ENCODE measurements at places on chromosomes 6 and 20.

- DNase-seq: no peak
Measured at GRCh38 chr6:159357211-159357915, 188.2 kb downstream of the FNDC1 start.

- no peak for DNase-seq
Measured at GRCh38 chr6:38760097-38760496, 45.0 kb downstream of the DNAH8 start.

- no peak for DNase-seq
Measured at GRCh38 chr20:48621376-48622078, 206.3 kb downstream of the PREX1 start.

DNA sequence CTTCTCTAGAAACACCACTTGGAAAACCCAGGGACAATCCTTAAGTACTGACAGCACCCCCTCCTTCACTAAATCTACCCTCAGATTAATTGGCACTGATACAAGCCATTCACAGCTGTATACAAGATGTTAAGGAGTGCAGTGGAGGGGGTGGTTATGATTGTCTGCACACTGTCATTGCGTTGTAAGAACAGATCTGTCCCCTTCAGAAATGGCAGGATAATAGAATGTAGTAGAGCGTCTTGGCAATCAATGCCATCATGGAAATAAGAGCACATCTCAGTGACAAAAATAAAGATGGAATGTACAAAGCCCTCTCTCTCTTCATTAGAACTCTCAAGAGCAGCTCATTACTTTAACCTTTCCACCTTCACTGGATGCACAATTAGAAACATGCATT, 324.9 kb upstream of the TBX18 start:
- no peak for DNase-seq

DNA sequence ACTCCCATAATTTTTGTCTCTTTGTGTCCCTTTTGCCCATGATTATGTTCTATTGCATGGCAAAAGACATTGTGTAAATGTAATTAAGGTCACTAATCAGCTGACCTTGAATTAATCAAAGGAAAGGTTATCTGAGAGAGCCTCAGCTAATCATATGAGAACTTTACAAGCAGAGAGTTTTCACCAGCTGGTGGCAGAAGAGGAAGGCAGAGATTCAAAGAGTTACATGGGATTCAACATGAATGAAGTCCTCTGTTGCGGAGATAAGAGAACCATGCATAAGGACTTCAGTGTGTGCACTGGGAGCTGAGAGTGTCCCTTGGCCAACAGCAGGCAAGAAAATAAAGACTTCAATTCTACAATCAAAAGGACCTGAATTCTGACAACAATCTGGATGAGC, 494.1 kb upstream of the ARID1B start:
- no peak for DNase-seq

DNA sequence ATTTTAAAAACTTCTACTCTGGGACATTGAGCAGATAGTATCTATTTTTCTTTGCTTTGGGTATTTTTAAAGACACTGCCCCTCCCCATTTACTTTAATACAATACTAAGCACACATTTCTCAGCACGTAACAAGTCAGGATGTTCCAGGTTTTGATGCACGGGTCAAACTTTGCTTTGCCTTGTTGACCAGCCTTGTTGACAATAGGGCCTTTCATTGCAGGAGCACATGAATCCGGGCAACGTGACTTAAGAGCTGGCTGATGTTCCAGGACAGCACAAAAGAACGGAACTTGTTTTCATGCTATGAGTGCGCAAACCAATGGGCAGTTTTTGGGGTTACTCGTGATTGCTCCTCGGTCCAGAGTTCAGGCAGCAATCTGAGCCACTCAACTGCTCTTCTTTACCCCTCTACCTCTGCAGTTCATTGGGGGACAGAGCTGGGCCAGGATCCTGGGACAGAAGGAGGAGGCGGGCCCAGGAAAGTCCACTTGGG, 78.6 kb upstream of the SLC22A16 start:
- no peak for DNase-seq

- DNase-seq: no peak
Measured at GRCh38 chr20:22775671-22776139, 191.3 kb upstream of the FOXA2 start.

DNA sequence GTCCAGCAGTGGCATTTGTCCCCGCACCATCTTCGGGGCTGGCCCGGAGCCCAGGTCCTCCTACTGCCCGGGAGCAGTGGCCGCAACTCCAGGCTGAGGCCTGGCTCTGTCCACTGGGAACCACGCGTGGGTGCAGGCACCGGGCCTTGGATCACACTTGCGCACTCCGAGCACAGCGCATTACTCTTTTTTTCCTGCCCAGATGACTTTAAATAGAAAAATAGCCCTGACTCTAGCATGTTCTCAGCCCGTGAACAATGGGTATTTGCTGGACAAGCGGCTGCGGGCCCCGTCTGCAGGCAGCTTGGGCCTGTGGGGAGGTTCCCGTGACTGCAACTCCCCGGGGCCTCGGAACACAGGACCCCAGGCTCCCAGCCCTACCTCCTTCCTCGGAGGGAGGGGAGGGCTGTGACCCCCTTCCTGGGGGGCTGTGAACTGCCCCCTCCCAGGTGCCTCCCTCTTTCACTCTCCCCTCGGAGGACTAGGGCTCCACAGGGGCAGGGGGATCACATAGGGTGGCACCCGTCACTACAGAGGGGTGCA, 162.2 kb downstream of the TBXT start:
- peak; percentile 44 for DNase-seq

- no peak for DNase-seq
Measured at GRCh38 chr6:128672023-128672422, 151.6 kb upstream of the PTPRK start.

GRCh38 chr6:25392372-25392771, 113.2 kb downstream of the CARMIL1 start:
- DNase-seq: no peak

- DNase-seq: no peak
Measured at GRCh38 chr20:12130781-12131180, 213.1 kb downstream of the BTBD3 start.

DNA sequence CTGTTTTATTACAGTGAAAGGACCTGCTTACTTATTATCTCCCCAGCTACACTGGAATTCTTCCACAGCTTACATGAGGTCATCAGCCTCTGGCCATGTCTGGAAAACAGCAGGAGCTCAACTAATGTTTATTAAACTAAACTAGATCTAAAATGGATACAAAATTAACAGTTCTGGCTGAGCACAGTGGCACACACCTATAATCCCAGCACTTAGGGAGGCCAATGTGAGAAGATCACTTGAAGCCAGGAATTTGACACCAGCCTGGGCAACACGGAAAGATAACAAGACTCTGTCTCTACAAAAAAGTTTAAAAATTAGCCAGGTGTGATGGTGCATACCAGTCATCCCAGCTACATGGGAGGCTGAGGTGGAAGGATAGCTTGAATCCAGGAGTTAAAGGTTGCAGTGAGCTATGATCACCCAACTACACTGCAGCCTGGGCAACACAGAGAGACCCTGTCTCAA, 220.8 kb upstream of the MARCKS start:
- no peak for DNase-seq

GRCh38 chr6:51094271-51094670, 275.6 kb downstream of the TFAP2B start:
- DNase-seq: no peak

DNA sequence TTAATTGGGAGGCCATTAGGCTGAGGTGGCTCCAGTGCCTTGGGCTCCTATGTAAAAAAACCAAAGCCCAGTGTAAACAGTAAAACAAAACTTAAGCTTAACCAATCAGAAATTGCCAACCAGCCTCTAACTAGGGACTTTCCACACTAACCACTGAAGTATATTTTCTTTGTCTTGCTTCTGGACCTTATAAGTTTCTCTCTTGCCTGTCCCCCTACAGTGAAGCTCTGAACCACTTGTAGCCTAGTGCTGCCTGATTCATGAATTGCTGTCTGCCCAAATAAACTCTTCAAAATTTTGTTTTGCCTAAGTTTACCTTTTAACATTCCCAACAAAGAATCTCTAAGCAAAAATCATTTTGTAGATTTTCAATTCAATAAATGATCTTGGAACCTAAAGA, 28.2 kb downstream of the POPDC3 start:
- no peak for DNase-seq

DNA sequence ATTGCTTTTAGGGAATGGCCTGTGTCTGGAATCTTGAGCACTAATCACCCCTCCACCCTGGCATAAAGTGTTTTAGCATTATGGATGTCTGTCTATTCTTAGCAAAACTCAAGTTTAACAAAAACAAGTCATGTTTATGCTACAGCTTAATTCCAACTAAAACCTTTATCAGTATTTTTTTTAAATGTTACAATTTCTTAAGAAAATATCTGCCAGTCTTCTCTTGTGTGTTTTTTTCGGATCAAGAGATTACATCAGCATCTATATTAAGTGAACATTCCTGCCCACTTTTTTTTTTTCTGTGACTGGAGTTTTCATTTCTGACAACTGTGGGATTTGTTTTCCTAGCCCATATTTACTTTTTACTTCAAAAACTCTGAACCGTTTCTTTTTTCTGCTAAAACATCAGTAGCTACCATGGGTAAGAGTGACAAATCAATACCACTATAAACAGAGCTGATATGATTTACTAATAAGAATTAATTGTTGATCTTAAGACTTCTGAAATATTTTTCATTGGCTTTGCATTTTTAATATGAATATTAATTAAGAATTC, 94.3 kb downstream of the EDN1 start:
- no peak for DNase-seq

DNA sequence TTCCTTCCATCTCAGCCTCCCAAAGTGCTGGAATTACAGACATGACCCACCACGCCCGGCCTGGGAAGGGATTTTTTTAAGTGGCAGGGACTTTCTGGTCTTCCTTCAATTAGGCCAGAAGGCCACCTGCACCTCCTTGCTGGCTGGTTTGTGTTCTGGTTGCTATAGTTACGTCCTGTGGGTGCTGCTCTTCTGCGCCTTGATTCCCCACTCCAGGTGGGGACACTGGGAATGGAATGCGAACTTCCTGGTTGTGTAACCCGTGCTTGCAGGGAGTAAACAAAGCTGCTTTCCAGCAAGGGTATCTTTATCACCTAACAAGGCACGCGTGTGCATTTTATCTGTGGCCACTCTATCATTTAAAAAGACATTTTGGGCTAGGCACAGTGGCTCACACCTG, 117.7 kb downstream of the PLEKHG1 start:
- DNase-seq: no peak

DNA sequence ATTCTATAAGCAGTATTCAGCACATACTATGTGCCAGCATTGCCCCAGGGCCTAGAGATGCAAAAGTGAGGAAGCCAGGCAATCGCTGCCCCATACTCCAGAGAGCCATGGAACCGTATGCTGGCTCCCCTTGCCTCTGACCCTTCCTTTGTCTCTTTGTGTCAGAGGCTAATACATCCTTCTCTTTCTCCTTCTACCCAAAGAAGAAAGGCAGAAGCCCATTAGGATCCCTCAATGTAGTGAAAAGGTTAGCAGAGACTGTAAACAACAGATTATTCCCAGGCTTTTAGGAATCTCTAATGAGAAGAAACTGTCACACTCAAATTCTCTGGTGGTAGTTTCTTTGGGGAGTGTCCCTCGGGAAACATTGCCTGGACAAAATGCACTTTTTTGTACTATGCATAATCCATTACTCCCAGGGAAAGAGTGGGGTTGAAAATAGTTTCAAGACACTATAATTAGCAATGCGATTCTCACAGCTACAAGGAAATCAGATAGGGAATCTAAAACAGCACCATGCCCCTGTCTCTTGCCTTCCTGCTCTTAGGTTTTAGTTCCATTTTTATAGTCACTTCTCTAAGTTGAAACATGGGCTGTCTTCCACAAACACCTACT, 325.2 kb upstream of the CNR1 start:
- no peak for DNase-seq

- DNase-seq: no peak
Measured at GRCh38 chr6:34321821-34322220, 70.6 kb downstream of the NUDT3 start.

GRCh38 chr6:74768738-74769137, 437.1 kb downstream of the COL12A1 start:
- no peak for DNase-seq

DNA sequence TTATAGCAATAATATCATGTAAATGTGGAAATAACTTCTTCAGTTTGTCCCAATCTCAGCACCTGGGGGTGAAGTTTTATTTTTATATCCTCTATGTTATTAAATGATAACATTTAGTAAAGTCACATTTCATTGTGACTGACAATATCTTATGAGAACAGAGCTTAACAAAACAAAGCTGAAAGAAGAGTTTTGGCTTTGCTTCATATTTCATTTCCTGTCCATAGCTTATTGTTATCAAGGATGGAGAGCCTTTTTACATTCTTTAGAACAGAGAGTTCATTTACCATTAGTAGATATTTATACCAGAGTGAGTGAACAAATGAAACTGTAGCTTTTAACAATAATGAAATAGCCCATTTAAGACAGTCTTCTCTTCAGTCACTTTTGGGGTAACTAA, 231.9 kb upstream of the SGK1 start:
- DNase-seq: no peak

GRCh38 chr6:139308286-139308916, 16.6 kb upstream of the TXLNB start:
- no peak for DNase-seq

GRCh38 chr6:31768363-31769257, 6.2 kb downstream of the SAPCD1 start:
- no peak for DNase-seq

- DNase-seq: no peak
Measured at GRCh38 chr6:113842165-113842564, 15.0 kb upstream of the MARCKS start.

DNA sequence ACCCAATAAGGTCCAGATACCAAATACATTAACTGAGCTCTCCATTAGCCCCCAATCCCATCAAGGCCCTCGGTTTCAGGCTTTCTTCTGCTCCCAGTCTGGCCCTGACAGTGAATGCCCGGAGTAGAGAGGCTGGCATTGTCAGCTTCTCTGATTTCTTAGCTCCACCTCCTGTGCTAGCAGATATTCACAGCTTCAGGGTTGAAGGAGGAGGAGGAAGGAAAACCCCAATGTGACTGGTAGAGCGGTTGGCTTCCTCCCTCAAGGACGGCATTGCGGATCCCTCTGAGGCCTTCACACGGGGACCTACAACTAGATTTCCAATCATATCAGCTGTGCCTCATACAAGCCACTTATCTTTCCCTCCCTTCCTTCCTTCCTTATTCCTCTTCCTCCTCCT, 164.1 kb upstream of the SYNDIG1 start:
- no peak for DNase-seq

DNA sequence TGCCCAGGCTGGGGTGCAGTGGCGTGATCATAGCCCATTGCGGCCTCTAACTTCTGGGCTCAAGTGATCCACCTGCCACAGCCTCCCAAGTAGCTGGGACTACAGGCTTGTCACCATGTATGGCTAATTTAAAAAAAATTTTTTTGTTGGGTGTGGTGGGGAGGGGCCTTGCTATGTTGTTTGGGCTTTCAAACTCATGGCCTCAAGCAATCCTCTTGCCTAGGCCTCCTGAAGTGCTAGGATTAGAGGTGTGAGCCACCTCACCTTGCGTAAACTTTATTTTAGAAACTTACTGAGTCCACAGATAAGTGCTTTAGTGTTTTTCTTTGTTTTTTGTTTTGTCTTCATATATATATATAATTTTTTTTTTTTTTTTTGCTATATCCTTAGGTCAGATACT, 9.1 kb downstream of the SMAP1 start:
- DNase-seq: no peak

GRCh38 chr6:123888771-123889513, 85.3 kb downstream of the NKAIN2 start:
- DNase-seq: no peak

- DNase-seq: no peak
Measured at GRCh38 chr6:25167961-25168360, 111.2 kb upstream of the CARMIL1 start.

Measured in NCI-H1092 treated with DMSO at 0.1 percent for 48 hours (cell line).